Stimulated activated CD4-positive, alpha-beta T cell treated with anti-CD3 and anti-CD28 coated beads, Interleukin-4, amount 100 ng/mL, for 48 hours (primary cell): ENCODE measurements at places on chromosomes 2 and 18.

- no peak for DNase-seq
Measured at GRCh38 chr2:168534926-168535325, 78.9 kb downstream of the CERS6 start.

DNA sequence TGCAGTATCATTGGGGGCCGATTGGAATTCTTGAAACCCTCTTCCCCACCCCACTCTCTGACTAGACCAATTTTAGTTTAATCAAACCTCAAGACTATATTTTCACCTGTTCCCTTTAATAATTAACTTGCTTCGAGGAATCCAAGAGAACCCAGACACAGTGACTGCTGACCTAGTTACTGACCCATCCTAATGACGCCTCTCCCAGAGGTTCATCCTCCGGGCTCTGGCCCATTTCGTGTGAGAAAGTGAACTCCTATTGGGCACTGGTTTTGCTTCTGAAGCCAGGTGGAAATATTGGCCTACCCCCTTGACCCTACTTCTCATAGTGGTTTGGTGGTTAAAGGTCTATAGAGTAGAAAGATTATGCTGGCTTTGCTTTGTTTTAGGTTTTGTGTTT, 39.9 kb downstream of the RPL37A start:
- no peak for DNase-seq

GRCh38 chr2:240957656-240958365, 40.6 kb upstream of the SNED1 start:
- no peak for DNase-seq

- no peak for DNase-seq
Measured at GRCh38 chr2:47964722-47965434, 58.6 kb upstream of the FBXO11 start.

DNA sequence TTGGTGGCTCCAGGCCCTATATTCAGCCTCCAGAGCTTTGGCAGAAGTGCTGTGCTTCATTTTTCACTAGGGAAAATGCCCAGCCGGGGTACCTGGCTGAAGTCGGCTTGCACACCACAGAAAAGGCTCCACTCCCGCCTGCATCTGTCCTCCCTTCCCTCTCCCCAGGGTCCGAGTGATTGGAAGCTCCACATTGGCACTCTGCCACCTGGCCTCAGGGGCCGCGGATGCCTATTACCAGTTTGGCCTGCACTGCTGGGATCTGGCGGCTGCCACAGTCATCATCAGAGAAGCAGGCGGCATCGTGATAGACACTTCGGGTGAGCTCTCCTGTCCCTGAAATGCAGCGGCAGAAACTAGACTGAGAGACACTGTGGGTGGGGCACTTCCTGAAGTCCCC, 47.4 kb downstream of the IMPA2 start:
- no peak for DNase-seq

- no peak for DNase-seq
Measured at GRCh38 chr2:190794377-190794776, 86.2 kb upstream of the GLS start.

GRCh38 chr2:227780981-227781615, 32.5 kb upstream of the CCL20 start:
- DNase-seq, result no peak

GRCh38 chr2:152890736-152891135, 172.3 kb downstream of the ARL6IP6 start:
- DNase-seq, result no peak

GRCh38 chr18:23943104-23943503, 71.5 kb upstream of the TTC39C start:
- no peak for DNase-seq

DNA sequence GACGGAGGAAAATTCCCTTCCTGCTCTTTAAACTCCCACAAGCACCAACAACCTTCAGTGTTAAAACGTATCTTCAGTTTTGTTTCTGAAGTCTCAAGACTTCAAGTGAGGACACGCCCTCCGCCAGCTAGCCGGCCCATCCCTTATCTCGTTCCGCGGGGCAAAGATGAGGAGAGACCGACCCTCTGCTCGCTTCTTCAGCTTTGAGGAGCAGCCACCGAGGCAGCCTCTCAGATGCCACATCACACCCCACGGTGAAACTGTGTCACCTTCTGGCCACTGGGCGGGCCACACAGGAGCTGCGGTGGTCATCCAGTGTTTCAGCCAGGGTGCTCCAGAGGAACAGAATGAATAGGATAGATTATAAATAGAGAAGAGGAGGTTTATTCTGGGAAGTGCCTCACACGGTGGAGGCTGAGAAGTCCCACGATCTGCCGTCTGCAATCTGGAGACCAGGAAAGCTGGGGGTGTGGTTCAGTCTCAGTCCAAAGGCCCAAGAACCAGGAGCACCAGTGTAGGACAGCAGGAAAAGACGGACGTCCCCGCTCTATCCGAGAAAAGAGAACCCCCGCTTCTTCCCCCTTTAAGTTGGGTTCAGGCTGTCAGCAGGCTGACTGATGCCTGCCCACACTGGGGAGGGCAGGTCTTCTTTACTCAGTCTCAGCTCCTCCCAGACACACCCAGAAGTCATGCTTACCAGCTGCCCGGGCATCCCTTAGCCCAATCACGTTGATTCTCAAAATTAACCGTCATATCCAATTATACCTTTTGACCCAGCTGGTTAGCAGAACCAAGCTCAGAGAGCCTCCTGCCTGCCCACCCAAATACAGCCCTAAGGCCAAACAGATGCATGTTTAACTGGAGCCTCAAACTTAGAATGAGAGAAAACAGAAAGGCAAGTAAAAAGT, 399.7 kb upstream of the ID2 start:
- no peak for DNase-seq

DNA sequence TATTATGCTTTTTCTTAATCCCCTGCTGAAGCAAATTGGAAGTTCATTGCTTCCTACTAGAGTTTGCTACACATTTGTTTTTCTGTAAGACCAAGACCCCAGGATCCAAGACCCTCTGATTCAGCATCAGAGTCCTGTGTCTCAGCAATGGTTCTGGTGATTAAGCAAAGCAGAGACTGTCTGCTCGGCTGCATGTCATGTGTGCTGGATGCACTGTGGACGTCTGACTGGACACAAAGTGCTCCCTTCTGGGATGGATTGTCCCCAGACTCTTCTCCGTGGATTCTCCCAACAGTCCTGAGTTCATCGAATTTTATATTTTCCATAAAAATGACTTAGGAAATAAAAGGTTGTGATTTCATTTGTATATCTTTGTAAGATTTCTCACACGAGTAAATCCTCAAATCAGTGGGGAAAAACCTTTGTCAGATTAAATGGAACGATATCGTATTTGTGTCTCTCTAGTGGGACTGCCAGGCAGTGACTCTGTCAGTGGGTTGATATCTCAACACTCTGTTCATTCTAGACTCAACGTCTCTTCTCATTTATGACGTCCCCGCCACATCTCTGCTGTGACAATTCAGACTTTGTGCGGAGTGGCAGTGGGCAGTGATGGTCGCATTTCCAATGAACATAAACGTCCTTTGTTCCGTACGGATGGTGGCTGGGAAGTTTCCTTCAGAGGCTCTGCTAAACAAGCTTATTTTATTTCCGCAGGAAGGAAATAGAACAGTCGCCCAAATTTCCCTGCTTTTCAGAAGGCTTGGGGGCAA, 58.6 kb downstream of the NCAPH start:
- DNase-seq, result no peak

DNA sequence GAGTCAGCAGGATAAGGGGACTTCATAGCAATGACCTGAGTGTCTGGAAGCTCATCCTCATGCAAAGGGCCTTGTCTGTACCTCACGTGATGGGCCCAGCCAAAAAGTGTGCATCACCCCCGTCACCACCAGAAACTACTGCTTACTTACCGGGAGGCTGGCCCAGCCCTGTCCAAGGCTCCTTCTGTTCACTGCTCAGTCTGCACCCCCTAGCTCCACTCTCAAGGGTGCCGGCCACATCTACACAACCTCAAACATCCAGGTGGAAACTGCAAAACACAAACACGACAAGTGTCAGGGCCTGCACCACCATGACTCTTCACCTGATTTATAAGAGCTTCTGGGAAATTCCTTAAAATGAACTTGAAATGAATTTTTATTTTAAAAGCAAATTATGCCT, 55.1 kb downstream of the ADD2 start:
- DNase-seq, result no peak

GRCh38 chr2:14306268-14306861, 326.2 kb upstream of the LRATD1 start:
- DNase-seq, result no peak

DNA sequence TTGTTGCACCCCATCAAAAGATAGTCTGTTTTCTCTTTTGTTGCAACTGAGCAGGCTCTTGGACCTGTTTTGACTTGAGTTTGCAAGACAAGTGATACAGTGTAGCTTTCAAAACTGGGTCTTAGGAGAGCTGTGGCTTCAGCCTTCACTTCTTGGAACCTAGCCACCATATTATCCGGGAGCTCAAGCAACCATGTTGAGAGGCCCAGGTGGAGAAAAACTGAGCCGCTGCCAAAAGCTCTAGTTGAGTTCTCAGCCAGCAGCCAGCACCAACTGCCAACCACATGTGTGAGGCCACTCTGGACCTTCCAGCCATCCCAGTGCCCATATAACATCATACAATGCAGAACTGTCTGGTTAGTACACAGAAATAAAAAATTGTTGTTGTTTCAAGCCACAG, 5.4 kb downstream of the CACNB4 start:
- DNase-seq, result no peak

- no peak for DNase-seq
Measured at GRCh38 chr2:225999692-226000091, 600.2 kb downstream of the NYAP2 start.

DNA sequence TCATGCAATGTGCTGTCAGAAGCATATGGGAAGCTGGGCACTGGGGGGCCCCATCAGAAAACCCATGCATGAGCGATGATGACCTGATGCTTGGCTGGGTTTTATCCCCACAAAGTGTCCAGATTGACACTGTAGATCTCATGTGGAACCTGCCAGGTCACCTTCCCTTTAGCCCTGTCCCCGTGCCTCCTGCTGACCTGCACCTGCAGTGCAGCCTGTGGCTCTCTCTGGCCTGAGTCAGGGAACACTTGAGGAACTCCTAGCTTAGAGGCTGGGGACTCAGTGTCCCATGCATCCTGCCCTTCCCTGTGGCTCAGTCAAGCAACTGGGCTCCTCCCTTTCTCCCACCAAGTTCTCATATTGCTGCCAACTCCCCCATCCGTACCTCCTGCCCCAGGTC, 57.7 kb downstream of the PDCL3 start:
- DNase-seq, result no peak

DNA sequence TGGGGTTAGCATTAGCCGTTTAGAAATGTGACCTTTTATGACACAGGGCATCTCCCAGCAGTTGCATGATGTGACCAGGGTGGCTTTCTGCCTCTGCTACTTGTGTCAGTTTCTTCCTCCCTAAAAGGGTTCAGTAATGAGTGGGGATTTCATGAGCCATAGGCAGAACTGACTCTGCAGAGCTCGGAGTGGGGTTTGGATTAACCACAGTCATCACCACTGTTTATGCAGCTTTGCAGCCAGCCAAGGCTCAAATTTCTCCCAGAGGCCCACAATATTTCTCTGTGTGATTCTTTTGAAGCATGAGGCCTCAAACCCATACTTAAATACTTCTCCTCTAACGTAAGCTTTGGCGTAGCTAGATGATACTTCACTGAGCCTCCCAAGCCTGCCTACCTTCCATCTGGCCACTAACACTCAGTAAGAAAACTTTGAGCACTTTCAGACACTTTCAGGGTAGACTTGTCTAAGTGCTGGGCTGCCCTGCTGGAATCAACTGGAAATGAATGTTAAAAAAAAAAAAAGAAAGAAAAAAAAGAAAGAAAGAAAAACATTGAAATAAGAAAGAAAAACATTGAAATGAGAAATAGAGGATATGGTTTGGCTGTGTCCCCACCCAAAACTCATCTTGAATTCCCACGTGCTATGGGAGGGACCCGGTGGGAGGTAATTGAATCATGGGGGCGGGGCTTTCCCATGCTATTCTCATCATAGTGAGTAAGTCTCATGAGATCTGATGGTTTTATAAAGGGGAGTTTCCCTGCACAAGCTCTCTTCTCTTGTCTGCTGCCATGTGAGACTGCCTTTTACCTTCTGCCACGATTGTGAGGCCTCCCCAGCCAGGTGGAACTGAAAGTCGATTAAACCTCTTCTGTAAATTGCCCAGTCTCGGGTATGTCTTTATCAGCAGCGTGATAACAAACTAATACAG, 11.5 kb upstream of the LAPTM4A start:
- no peak for DNase-seq

GRCh38 chr2:237253046-237253702, 160.8 kb downstream of the COL6A3 start:
- DNase-seq, result no peak

- DNase-seq, result no peak
Measured at GRCh38 chr2:225531559-225531958, 132.0 kb downstream of the NYAP2 start.

DNA sequence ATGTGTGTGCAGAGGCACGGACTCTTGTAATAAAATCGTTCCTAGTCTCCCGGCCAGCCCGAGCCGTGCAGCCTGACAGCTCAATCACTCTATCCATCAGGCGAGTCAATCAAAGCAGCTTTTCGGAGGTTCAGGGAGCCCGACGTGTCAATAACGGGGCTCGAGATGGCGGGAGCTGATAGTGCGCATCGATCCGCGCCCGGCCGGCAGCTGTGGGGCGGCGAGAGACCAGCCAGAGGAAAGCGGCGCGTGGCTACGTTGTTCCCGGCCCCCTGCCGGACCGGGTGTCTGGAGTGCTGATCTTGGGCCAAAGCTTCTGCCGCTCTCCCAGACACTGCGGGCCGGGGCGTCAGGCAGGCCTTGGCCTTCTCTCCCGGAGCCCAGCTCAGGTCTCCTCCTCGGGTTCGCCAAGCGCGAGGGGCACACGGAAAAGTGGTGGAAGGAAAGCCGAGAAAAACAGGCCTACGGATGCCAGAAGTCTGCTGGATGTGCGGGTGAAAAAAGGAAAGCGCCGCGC, 2.4 kb downstream of the EN1 start:
- DNase-seq, result no peak

DNA sequence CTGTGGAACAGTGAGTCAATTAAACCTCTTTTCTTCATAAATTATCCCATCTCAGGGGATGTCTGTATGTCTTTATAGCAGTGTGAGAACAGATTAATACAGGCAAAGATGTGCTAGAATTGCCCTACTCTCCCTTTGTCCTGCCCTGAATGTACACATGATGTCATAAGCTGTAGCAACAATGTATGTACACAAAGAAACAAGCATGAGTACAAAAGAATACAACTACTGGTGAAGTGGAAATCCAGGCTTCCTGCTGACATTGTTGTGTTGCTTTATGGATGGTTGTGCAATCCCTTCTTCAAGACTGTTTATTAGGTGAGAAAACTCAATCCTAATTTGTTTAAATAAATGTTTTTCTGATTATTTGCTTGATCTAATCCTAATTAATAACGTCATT, 446.6 kb downstream of the DSC3 start:
- DNase-seq, result no peak

- no peak for DNase-seq
Measured at GRCh38 chr2:39202639-39203369, 41.0 kb downstream of the CDKL4 start.

- no peak for DNase-seq
Measured at GRCh38 chr2:198325359-198325758, 521.0 kb downstream of the PLCL1 start.

DNA sequence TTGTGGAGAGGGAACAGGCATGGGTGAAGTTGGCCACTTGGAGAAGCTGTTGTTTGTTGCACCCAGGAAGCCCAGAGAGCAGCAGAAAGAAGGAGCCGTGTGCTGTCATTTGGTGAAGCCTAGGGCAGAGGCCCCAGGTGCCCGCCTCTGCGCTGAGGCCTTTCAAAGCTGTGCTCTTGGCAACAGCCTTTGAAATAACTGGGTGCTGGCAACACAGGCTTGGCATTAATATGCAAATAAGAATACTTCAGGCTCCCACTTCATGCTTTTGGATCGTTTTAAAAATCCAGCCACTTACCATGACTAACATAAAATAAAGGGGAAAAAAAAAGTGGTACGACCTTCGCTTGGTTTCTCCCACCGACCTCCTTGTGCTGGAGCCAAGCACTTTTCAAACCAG, 41.1 kb downstream of the DHRS9 start:
- DNase-seq, result no peak
